ENCODE measurements at places on chromosomes 2 and 18.

- DNase-seq: no peak
Observed at GRCh38 chr2:18724371-18725145, 135.2 kb upstream of the NT5C1B start.

GRCh38 chr2:138275292-138275690 is 226.3 kb upstream of the SPOPL start:
- no peak for DNase-seq

- peak; percentile 74 for DNase-seq
Observed at GRCh38 chr18:25299426-25300300, 52.3 kb downstream of the ZNF521 start.

DNA sequence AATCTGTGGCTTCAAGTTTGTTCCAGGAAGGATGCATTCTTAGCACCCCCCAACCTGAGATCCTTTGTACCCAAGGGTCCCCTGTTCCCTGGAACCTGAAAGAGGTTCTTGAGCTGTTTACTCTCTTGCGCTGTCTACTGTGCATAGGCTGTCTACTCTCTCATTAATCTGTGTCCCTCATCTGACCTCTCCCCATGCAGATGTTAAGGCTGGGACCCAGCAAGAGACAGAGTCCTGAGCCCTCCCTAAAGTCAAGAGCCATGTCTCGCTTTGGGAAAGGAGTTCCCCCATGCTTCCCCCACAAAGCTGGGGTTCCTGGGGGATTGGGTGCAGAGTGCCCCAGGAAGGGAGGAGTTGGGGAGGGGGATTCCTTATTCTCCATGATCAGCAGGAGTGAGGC is 312.9 kb downstream of the CYP26B1 start:
- no peak for DNase-seq

- DNase-seq: no peak
Observed at GRCh38 chr2:239323447-239323846, 77.4 kb downstream of the HDAC4 start.

GRCh38 chr2:57987835-57988573 is 58.6 kb upstream of the VRK2 start:
- no peak for DNase-seq

GRCh38 chr18:61570070-61570469 is 236.8 kb downstream of the CDH20 start:
- DNase-seq: no peak

DNA sequence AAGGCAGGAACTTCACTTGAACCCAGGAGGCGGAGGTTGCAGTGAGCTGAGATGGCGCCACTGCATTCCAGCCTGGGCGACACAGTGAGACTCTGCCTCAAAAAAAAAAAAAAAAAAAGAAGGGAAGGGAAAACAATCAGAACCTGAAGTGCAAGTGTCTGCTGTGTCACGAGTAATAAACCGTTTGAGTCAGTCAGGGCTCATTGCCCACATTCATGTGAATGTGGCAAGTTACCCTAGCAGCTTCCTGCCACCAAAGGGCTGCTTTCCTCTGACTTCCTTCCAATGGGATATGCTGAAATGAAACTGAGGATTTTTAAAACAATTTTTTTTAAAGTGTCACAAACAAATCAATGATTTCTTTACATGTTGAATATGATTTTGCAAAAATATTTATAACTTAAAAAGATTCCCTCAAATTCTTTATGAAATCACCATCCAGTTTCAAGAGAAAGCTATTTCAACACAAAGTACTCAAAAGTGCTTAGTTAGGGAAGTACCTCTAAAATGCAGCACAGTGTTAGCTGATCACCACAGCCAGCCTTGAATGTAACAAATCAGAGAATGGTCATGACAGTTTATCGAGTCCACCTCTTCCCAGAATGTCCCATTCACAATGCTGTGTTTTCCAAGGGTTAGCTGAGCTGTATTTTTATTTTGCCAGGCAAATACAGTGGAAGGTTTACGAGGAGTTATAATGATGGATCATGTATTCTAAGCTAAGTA is 36.4 kb downstream of the WDSUB1 start:
- DNase-seq: peak; percentile 94

DNA sequence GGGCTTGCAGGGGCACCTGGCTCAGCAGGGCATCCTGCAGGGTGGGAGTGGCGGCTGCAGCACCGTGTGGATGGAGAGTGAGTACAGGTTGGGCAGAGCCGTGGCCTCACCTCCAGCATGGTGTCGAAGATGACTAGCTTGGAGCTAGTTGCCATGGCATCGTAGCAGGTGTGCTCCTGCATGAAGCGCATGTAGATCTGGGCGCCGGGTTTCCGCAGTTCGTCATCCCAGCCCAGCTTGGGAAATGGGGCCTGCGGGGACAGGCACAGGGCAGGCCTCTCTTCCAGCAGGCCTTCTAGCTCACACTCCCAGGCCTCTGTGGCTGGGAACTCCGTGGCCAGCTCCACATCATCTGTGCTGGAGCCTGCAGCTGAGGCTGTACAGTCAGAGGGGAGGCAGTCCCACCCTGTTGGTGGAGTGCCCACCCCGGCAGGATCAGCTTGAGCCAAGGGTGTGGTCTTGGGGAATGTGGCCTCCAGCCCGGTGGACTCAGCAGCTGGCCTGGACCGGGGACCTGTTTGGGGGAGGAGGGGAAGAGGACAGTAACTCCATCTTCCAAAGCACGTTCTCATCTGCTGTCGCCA is 1.6 kb downstream of the PRKAG3 start:
- DNase-seq: no peak

DNA sequence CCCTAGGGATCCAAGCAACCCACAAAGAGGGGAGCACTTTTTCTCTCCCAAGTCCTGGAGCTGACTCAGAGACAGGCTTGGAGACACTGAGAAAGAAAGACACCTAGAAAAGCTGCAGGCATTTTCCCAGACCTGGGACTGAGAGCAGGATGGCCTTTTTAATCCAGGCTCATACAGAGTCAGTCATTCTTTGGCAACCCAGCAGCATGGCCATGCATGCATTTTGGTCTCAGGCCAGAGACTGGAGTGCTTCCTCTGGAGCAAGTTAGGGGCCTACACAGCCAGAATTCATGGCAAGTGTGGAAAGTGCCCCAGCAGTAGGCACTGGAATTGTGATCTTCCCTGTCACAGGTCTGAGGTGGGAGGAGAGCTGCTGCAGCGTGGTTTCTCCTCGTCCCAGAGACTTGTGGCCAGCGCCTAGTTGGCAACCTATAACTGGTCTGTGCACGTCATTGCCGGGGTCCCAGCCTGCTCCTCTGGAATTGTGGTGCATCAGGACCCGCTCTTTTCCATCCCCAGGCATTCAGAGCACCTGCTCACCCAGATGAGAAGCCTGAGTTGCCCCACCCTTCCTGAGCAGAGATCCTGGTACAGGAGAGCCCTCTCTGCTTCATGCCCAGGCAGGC is 231.9 kb upstream of the RAB6C start:
- no peak for DNase-seq

DNA sequence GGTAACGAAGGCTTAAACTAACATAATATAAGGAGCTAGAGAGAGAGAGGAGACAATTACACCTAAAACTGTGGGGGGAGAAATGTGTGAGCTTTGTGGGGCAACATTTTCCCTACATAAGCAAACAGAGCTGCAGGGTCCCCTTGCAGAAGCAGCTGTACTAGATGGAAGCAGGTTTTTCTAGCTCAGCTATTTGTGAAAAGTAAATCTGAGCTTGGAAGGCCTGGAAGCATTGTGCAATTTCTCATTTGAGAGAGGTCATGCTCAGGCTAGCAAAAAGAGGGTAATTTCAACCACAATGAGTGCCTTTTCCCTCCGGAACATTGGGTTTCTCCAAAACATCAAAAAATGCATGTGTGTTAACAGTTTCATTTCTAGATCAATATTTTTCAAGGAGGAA is 130.0 kb downstream of the ARL4C start:
- no peak for DNase-seq

GRCh38 chr2:151049746-151050145 is 211.9 kb downstream of the RBM43 start:
- DNase-seq: no peak

DNA sequence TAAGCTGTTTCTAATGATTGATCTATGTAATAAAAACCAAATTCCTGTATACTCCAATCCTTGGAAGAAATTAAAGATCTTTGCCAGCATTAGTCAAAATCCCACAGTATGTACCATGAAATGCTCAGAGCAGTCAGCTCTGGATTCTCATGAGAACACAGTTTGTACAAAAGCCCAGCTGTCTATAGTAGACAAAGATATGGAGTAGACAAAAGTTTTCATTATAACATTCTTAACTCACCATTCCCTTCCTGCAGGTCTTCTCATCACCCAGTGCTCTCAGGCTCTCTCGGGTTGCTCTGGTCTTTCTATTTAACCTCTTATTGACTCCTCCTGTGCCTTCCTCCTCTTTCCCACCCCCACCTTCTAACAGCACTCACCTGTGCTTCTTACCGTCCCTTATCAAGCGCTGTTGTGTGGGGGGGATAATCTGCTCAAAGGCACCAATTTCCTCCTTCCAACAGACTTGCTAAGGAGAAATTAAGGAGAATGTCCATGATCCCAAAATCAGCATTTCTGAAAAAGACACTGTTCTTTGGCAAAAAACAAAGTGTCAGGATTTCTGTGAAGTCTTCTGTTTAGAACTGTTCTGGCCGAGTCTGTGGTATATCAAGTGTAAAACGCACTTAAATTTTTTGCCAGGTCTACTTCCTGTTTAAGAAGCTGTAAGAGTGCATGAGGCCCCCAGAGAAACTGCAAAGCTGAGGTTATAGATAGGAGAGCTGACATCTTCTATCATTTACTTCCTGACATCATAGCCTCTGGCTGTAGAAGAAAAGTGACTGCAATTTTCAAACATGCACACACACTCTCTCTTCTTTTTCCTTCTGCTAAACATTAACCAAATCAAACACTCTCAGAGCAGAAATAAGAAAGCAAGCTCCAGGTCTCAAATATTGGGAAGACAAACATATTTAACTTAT is 144.1 kb downstream of the EVA1A start:
- no peak for DNase-seq

- DNase-seq: no peak
Observed at GRCh38 chr2:232761301-232761907, 15.0 kb downstream of the KCNJ13 start.

DNA sequence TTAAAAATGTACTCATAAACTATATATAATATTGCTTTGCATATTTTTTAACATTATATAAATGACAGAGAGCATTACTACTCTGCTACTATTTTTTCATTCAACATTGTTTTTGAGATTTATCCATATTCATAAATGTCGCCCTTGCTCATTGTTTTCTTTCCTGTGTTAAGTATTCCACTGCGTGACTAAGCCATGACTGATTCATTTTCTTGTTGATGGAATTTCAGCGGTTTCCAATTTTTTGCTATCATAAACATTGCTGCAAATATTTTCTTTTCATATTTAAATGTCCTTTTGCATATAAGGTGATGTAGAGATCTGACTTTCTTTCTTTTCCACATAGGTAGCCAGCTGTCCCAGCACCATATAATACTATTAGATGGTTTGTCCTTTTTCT is 57.6 kb downstream of the SFXN5 start:
- DNase-seq: no peak

- no peak for DNase-seq
Observed at GRCh38 chr2:30796699-30797098, 10.5 kb downstream of the CAPN13 start.

- no peak for DNase-seq
Observed at GRCh38 chr2:193693758-193694157, 1499.0 kb upstream of the TMEFF2 start.

DNA sequence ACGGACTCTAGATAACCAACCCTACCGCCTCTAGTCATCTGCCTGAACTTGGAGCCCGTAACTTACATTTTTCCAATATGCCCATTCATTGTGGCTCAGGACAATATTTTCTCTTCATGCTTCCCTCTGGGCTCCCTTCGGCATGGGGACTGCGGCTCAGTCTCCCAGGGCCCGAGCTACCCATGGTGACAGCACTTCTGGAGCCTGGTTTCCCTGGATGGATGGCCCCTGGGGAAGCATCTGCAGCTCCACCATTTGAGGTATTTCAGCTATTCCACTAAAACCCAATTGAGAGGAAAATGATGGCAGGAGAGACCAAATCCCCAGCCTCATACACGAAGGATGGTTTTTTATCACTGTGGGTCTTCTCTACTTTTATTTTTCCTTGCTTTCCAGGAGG is 74.3 kb downstream of the KIF5C start:
- no peak for DNase-seq

DNA sequence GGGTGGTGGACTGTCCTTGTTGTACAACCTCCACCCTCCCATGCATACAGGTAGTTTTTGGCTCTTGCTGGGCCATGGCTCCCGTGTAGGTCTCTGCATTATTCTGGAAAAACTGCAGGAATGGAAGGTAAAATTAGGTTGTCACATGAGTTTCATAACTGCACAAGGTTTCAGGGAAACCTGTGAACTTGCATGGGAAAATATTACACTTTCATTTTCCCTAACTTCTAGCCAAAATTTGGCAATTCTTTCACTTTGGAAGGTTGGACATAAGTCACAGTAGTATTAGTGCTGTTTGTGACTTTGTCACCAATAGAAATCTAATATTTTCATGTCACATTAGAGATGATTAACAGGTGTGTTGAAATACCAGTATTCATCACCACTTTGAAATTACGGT is 118.1 kb upstream of the MGAT5 start:
- DNase-seq: peak; percentile 23

- DNase-seq: no peak
Observed at GRCh38 chr18:32548688-32549087, 78.0 kb upstream of the GAREM1 start.

DNA sequence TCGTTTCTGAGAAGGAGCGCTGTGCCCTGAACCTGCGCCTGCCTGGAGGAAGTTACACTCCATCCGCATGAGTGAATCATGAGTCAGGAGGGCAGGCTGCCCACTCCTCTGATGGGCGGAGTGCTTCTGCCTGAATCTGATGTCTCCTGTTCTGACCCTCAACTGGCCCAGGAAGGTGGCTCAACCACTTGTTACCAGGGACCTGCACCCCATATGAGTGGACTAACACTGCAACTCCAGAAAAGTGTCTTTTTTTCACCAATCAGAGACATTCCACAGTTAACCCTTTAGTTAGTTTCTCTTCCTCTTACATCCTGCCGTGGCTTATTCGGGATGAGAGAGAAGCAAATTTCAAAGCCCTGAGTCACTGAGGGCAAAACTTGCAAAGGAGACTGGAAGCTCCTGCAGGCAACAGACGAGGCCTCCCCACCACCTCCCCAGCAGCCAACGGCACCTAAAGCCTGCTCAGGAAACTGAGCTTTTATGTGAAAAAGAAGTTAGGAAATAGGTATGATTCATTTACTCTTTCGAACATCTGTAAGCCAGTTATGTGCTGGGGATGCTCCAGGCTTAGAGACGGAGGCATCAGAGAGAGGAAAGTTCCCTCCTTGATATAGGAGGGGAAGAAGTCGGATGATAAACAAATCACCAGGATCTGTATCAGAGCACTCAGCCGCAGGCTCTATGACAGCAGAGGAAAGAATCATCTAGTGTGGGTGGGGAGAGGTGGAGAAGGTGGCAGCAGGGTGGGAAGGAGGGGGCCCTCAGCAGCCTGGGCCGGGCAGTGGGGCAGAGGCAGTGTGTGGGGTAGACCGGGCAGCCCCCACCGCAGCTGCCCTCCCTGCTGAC is 30.9 kb downstream of the MBP start:
- DNase-seq: peak; percentile 88

DNA sequence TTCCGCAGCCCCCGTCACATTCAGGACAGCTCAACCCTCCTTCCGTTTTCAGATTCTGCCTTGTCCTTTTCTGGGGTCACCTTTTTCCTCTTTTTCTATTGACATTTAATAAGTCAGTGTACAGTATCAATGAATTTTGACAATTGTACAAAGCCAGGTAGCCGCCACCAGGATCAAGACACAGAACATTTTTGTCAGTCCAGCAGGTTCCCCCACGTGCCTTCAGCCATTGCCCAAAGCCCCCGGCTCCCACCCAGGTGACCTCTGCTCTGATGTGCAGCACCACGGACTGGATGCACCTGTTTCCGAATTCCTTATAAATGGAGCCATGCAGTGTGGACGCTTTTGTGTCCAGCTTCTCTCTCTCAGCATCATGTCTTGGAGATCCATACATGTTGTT is 30.0 kb downstream of the CROCC2 start:
- no peak for DNase-seq
